ENCODE measurements at places on chromosomes 3 and 15.

GRCh38 chr3:121855555-121855954 is 20.5 kb downstream of the EAF2 start:
- no peak overlapping the region for H3K4me3 ChIP-seq
- H3K4me1 ChIP-seq = no peaks in the 10 kb centered on the region
- no peak overlapping the region for H3K27ac ChIP-seq

- no peak for DNase-seq
- no peaks in the 10 kb centered on the region for H3K4me1 ChIP-seq
- H3K4me3 ChIP-seq = no peak overlapping the region
- H3K27me3 ChIP-seq = no peaks in the 10 kb centered on the region
- no peak overlapping the region for H3K27ac ChIP-seq
Measured at GRCh38 chr3:82629937-82630336, 868.5 kb upstream of the GBE1 start.

- H3K27ac ChIP-seq = no peak overlapping the region
- no peak for DNase-seq
- H3K4me1 ChIP-seq = no peaks in the 10 kb centered on the region
- no peak overlapping the region for H3K4me3 ChIP-seq
- no peaks in the 10 kb centered on the region for H3K27me3 ChIP-seq
Measured at GRCh38 chr3:54486317-54486716, 364.0 kb downstream of the CACNA2D3 start.

DNA sequence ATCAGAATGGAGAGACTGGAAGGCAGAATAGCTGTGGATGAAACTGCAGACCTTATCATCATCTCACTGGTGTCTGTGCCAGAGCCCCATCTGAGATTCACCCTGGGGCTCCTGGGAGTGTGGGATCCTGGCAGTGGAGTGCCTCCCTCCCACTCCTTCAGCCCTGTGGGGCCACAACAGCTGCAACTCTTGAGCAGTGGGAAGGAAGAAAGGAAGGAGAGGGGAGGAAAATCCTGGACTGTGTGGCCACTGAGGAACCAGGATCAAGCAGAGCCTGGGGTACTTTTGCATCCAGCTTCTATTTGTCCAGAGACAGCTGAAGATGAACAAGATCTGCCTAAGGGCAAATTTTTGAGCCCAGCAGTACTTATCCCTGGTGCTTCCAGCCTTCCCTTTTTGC is 13.1 kb upstream of the ALDH1A2 start:
- no peak for DNase-seq
- no peak overlapping the region for H3K27ac ChIP-seq
- H3K27me3 ChIP-seq = peaks cover 10% of the 10 kb centered on the region
- no peaks in the 10 kb centered on the region for H3K4me1 ChIP-seq
- H3K36me3 ChIP-seq = no peaks in the 10 kb centered on the region

DNA sequence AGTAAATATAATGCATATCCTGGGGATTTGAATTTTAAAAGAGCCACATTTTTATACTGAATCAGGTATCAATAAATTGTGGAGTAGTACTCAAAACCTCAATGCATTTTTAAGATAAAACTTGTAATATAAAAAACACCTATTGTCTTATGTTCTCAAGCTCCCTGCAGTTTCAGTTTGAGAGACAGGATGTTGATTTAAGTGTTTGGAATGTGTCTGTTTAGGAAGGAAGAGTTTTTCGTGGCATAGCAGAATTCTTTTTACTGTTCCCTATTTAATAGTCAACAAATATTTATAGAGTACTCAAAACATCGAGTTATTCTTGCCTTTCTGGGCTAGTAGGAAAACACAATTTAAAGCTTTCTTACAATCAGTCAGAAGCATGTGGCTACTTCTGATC is 146.1 kb upstream of the BCHE start:
- no peaks in the 10 kb centered on the region for H3K4me1 ChIP-seq
- no peaks in the 10 kb centered on the region for H3K36me3 ChIP-seq
- no peak overlapping the region for H3K27ac ChIP-seq
- no peak overlapping the region for H3K4me3 ChIP-seq
- DNase-seq = no peak

DNA sequence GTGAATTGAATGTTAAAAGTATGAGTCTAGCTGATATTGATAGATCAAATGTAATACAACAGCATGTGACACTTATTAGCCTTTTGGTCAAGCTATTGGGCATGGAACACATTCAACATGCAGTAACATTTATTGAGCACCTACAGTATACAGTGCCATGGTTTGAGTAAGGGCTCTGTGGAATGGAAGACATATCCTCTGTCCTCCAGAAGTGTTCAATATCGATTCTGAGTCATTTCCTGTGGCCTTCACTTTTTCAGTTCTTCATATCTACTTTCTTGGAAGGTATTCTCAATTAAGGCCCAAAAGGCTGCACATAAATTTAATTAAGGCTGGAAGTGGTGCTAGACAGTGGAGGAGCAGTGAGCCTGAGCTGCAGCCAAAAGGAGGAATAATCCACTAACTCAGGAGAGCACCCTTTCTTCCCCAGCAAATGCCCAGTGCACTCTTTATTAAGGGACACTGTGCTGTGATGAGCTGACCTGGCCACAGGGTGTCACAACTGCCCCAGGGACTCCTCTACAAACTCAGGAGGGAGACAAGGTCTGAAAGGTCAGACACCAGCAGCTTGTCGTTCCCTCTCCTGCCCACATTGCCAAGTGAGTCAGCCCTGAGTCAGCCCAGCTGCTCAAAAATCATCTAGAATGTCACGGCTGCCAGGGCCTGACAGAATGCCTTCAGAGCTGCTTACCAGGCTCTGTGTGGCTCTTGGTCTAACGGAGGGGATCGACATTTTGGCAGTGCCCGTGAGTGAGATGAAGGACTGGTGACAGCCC is 544.8 kb downstream of the AGBL1 start:
- H3K27ac ChIP-seq = no peak overlapping the region
- peak; percentile 29 for DNase-seq
- H3K36me3 ChIP-seq = no peaks in the 10 kb centered on the region

DNA sequence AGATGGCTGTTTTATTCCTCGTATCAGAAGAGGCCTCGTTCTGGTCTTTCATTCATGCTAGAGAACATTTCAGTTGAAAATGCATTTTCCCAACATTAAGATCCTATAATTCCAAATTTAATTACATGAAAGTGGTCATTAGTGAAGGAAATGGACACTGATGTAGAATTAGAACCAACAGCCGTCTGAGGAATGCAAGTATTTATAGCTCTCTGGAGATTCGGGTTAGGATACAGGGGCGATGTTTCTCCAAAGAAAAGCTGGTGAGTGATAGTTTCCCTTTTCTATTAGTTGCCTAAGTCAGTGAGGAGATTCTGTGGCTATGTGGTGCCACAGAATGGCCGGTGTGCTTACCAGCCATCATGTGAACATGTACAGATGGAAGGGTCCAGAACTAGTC is 109.0 kb upstream of the IL12A start:
- H3K27ac ChIP-seq = no peak overlapping the region
- H3K4me3 ChIP-seq = no peak overlapping the region
- H3K27me3 ChIP-seq = no peaks in the 10 kb centered on the region
- no peaks in the 10 kb centered on the region for H3K4me1 ChIP-seq

- DNase-seq = no peak
- no peak overlapping the region for H3K27ac ChIP-seq
- H3K36me3 ChIP-seq = no peaks in the 10 kb centered on the region
- H3K27me3 ChIP-seq = peaks cover 2% of the 10 kb centered on the region
- no peaks in the 10 kb centered on the region for H3K4me1 ChIP-seq
- H3K4me3 ChIP-seq = no peak overlapping the region
Measured at GRCh38 chr3:194730365-194730764, 44.7 kb downstream of the FAM43A start.

DNA sequence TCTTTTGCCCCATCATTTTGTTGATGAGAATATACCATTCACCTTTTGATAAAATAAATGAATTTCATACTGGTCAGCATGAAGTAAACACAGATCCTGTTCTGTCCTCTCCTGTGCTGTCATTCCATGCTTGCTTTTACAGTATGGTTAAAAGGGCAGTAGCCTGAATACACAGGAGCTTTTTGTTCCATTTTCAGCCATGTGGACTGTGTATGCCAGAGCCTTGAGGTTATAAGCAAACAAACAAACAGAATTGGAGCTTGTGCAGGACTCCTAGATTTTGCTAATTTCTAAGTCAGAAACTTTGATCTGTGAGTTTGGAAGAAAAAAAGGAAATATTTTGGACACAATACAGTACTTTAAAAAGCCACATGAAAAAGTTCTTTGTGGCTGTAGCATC is 91.9 kb downstream of the LRRC28 start:
- no peaks in the 10 kb centered on the region for H3K36me3 ChIP-seq
- H3K27me3 ChIP-seq = no peaks in the 10 kb centered on the region
- H3K4me3 ChIP-seq = no peak overlapping the region
- H3K4me1 ChIP-seq = no peaks in the 10 kb centered on the region

GRCh38 chr15:45630917-45631691 is 3.7 kb upstream of the SQOR start:
- DNase-seq = no peak
- no peaks in the 10 kb centered on the region for H3K36me3 ChIP-seq
- peaks cover 20% of the 10 kb centered on the region for H3K4me1 ChIP-seq
- H3K27ac ChIP-seq = no peak overlapping the region
- no peaks in the 10 kb centered on the region for H3K27me3 ChIP-seq

DNA sequence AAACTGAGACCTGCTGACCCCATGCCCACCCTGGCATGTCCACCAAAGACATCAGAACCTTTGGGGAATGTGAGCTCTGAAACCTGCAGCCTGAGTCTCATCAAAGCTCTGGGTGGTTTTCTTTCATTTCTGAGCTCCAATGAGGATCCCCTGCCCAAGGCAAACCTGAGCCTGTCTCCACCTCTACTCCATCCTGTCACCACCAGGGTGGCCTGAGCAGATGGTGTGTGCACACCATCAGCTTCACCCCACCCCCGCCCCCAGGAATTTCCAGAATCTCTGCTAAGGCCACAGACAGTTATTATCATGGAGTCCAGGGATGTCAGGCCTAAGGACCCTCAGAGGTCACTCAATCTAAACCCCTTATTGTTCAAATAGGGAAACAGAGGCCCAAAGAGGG is 1.3 kb downstream of the XIRP1 start:
- no peak overlapping the region for H3K27ac ChIP-seq
- H3K36me3 ChIP-seq = no peaks in the 10 kb centered on the region
- H3K4me3 ChIP-seq = no peak overlapping the region
- H3K27me3 ChIP-seq = no peaks in the 10 kb centered on the region
- H3K4me1 ChIP-seq = peaks cover 6% of the 10 kb centered on the region

DNA sequence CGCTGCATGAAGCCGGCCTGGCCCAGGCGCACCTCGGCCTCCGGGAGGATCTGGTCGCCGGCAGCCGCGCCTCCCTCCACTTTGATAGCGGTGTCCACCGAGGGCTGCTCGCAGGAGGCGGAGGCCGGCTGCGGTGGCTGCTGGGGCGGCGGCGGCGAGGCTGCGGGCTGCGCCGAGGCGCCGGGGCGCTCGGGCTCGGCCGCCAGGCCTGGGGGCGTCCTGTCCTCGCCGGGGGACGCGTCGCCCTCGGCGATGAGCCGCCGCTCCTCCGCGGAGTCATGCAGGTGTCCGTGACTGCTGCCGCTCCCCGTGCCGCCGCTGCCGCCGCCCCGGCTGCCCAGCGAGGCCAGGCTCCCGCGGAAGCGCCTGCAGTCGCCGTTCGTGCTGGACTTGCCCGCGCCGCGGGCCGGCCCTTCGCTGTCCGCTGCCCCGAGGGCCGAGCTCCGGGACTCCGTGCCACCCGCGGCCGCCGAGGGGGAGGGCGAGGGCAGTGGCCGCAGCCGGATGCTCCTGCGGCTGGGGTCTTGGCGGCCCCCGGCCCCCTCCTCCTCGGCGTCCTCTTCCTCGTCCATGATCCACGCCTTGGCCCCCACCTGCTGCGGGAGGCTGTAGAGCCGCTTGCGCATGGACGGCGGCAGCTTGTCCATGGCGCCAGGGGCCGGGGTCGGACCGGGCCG is 996 bp downstream of the HCN4 start:
- peaks cover 40% of the 10 kb centered on the region for H3K27me3 ChIP-seq
- DNase-seq = no peak
- H3K4me1 ChIP-seq = no peaks in the 10 kb centered on the region

DNA sequence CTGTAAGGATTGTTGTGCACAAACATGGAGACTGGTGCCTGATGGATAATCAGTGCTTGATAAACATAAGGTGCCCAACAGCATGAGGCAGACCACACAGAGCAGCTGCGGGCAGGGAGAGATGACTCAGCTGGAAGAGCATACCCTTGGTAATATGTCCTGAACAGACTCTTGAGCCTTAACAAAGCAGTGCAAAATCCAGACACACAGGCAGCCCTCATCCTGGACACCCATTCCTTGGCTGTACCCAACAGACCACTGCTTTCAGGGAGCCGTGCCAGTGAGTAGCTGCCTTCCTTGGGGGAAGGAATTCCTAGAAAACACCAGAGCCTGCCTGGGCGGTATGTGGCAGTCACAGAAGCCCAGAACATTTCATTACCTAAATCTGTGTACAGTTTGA is 156.2 kb downstream of the CLSTN2 start:
- no peaks in the 10 kb centered on the region for H3K36me3 ChIP-seq
- no peak for DNase-seq
- no peak overlapping the region for H3K27ac ChIP-seq
- no peak overlapping the region for H3K4me3 ChIP-seq
- peaks cover 4% of the 10 kb centered on the region for H3K27me3 ChIP-seq

- H3K4me3 ChIP-seq = no peak overlapping the region
- no peaks in the 10 kb centered on the region for H3K36me3 ChIP-seq
- DNase-seq = no peak
Measured at GRCh38 chr15:95503640-95504225, 826.8 kb upstream of the NR2F2 start.

- no peaks in the 10 kb centered on the region for H3K27me3 ChIP-seq
- H3K4me3 ChIP-seq = no peak overlapping the region
- no peak for DNase-seq
- peaks cover 2% of the 10 kb centered on the region for H3K4me1 ChIP-seq
- H3K36me3 ChIP-seq = no peaks in the 10 kb centered on the region
Measured at GRCh38 chr3:122251428-122251827, 68.0 kb downstream of the CASR start.

GRCh38 chr3:101320475-101320874 is at the start of gene IMPG2:
IMPG2 (minus strand) TSS chr3:101320575; CDS start chr3:101320372, 203 bp downstream.
- no peaks in the 10 kb centered on the region for H3K4me1 ChIP-seq
- no peak for DNase-seq
- H3K27me3 ChIP-seq = no peaks in the 10 kb centered on the region

DNA sequence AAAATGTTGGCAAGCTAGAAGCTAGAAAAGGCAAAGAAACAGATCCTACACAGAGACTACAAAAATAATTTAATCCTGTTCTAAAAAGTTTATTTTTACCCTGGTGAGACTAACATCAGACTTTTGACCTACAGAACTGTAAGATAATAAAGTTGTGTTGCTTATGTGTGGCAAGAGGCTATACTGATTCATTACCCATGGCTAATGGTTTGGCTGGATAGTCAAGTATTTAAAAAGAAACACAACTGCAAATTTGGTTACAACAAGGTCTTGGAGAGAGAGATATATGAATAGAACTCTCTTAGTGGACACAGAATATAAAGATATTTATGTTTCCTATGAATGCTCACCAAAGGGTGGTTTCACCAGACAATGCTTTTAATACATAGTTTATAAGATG is 364.2 kb upstream of the PLSCR5 start:
- no peaks in the 10 kb centered on the region for H3K36me3 ChIP-seq
- no peak for DNase-seq
- no peaks in the 10 kb centered on the region for H3K27me3 ChIP-seq

All from CD4-positive, alpha-beta T cell (primary cell).